NCI-H510A treated with DMSO at 0.1 percent for 48 hours (cell line): ENCODE measurements at places on chromosomes 5 and 9.

GRCh38 chr9:76927540-76928240 is 21.8 kb upstream of the PRUNE2 start:
- DNase-seq: no peak

GRCh38 chr5:76372323-76373054 is 30.6 kb upstream of the IQGAP2 start:
- DNase-seq: no peak

GRCh38 chr9:372128-372527 is 157.5 kb downstream of the DOCK8 start:
- no peak for DNase-seq

GRCh38 chr5:1494780-1495524 is 28.8 kb downstream of the LPCAT1 start:
- DNase-seq: no peak

- DNase-seq: no peak
These were observed 452.7 kb upstream of the DAB2 start for GRCh38 chr5:39877479-39877878.

- no peak for DNase-seq
These were observed 31.1 kb downstream of the TRIO start for GRCh38 chr5:14174230-14174636.

GRCh38 chr9:761176-761792 is 80.2 kb upstream of the DMRT1 start:
- no peak for DNase-seq

- DNase-seq: no peak
These were observed 90.9 kb downstream of the SV2C start for GRCh38 chr5:76174101-76174500.

GRCh38 chr5:168467755-168468330 is 18.4 kb upstream of the RARS1 start:
- no peak for DNase-seq
